ENCODE measurements at places on chromosomes 7 and 10. TPM values are rescaled to one million over a fixed set of nuclear protein-coding genes. Genes with fewer than 3 reads are reported as not detected.

Gene VENTX
- total RNA-seq: not detected

Gene CUEDC2
- 55.8 TPM for total RNA-seq

Gene PFKP
- total RNA-seq: 471 TPM

Gene MBL2
- total RNA-seq: not detected

Gene MYL10
- total RNA-seq: not detected

Gene IL6
- total RNA-seq: 16.3 TPM

Measured in pulmonary artery endothelial cell (primary cell).